ENCODE measurements at places on chromosomes 16 and 17. TPM values are rescaled to one million over a fixed set of nuclear protein-coding genes. Genes with fewer than 3 reads are reported as not detected.

GRCh38 chr17:44604116-44604761 lies 47.0 kb downstream of the FZD2 start:
- DNase-seq: no peak

DNA sequence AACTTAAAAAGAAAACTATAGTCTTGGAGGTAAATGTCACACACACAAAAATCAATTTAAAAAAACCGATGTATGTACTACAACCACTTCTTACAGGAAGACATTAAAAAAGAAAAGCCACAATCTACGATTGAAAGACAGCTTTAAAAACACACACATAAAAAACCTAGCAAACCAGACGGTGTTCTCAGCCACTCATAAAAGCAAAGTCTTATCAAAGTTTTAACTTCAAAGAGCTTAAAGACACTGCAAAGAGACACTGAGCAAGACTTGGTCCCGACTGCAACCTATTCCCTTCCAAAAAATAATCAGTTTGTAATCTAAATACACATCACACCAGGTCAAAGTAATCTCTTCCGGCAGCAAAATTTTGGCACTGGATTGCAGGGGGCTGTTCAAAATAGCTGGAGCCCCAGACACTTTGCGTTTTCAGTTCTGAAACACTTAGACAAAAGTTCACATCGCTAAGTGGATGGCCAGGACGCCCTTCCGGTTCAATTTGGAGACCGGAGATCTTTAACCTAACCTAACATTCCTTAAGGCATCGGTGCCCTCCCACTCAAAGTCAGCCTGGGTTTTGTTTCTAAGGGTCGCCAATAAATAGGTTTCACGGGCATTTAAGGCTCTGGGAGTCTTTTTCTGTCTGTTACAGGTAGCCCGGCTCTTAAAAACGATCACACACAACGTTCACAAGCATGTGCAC lies 2.6 kb downstream of the ZCCHC14 start:
- no peak for DNase-seq

DNA sequence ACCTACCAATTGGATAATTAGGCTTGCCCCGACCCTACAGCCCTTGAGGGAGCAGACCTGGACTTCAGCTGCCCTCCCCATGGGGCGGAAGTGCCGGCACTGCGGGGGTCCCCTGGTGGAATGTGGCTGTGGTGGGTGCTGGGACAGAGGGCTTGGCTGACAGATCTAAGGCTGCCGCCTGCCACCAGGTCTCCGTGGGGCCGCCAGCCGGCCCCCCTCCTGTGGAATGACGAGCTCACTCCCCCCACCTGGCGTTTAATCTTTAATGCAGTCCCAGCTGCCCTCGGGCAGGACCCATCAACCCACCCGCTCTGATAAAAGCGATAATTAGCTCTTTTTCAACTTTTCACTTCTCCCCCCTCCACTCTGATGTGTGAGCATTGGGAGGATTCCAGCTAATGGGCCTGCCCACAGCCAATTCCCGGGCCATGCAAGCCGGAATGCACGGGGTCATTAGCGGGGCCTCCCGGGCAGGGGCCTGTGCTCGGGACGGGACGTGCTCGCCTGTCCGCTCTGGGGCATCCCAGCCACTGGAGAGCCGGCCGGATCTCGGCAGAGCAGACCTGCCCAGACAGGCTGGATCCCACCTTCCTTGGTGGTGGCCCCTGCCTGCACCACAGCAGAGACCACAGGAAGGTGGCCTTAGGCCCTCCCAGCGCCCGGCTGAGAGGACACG lies 28.3 kb upstream of the GOSR2 start:
- no peak for DNase-seq

DNA sequence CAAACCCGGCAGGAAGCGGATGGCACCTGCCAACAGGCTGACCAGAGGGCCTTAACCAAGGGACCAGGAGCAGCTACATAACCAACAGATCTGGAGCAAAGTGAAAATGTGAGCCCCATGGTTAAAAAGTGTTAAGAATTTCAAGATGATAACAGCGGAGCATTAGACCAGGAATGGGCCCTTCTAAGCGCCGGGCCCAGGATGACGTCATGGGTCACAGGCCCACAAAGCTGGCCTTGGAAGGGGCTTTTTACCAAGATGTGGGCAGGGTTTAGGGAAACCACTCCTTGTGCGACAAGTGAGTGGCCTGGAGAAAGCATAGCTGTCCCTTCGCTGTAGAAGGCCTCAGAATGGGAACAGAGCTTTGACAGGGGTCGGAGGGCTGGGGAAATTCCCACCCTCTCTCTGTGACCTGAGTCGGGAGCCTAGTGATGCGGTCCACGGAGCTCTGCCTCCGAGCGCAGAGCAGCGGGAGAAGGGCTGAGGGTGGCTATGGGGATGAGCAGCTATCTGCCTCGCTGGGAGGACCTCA lies 84.4 kb upstream of the RPL38 start:
- peak; percentile 83 for DNase-seq

DNA sequence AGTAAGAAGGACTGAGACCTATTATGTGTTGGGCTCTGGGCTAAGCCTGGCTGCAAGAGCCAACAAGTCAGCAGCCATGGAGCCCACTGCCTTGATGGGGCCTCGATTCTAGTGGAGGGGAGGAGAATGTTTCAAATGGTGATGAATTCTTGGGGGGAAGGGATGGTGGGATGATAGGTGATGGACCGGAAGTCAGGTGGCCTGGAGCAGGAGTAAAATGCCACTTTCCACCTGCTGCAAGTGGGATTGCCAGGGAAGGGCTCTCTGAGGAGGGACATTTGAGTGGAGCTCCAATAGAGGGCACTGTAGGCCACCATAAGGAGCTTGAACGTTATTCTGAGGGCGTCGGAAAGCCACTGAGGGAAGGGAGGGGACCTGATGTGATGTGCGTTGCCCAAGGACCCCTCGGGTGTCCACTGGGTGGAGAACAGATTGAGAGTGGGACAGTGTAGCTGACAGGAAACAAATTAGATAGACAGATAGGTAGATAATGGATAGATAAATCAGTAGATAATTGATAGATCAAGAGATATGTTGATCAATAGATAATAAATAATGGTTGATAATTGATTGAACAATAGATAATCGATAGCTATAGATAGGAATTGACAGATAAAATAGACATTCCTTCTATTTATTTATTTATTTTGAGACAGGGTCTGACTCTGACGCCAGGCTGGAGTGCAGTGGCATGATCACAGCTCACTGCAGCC lies 18.2 kb upstream of the NXPH3 start:
- peak; percentile 43 for DNase-seq

DNA sequence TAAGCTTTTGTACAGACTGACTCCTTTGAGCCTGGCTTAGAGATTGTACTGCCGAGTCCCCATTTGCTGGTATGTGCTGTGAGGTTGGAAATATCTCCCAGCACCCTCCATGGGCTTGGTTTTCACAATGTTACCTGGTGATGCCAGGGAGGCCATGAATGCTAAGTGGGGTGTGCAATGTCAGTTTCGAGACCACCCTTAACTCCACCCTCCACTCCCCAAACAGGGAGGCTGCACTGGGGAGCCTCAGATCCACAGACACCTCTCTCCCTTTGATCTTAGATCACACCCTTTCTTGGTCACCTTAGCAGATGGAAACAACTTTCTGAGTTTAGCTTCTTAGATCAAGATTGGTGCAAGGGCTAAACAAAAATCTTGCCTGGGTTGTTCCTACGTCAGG lies 28.6 kb upstream of the PIK3R6 start:
- DNase-seq: peak; percentile 41

GRCh38 chr17:51475730-51476129 lies 215.4 kb downstream of the UTP18 start:
- no peak for DNase-seq

DNA sequence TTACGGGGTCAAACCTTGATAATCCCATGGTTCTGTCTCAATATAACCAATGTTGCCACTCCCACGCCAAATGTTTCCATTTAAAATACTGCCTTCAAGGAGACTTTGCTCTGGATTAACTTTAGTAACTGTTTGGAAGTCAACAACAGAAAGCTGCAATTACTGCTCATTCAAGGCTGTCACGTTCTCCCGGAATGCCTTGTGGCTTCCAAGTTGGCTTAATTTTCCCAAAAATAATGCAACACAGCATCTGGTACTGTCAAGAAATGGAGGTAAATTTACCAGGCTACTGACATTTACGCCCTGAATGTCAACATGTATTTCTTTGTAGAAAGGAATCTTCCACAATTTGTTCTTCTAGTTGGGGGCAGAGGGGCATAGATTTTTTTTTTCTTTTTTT lies 38.2 kb downstream of the GPRC5B start:
- DNase-seq: no peak

DNA sequence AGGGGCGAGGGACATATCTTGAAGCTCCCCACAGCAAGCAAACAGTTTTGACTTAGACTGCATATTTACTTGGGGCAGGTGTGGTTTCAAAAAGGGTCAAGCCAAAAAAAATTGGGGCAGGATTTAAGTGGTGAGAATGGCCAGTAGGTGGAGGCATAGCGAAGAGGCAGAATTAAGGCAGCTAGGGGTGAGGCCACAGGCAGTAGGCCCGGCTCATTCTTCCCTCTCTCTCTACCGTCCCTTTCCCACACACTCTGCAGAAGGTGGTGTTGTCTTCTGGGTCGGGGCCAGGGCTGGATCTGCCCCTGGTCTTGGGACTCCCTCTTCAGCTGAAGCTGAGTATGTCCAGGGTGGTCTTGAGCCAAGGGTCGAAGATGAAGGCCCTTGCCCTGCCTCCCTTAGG lies 2.6 kb downstream of the SHBG start:
- DNase-seq: no peak

DNA sequence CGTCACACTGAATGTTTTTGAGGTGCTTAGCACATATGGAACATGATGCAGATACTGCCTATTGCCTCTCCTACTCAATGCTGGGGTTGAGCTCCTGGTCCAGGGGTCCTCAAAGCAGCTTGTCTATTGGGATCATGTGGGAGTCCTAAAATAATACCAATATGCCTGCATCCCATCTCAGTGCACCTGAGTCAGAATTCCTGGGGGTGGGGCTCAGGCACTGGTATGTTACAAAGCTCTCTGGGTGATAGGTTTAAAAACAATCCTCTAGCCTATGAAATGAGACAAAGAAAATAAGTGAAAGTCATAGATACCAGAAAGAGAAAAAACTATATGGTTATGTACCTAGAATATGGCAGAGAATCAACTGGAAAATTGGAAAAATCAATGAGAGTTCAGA lies 156.6 kb upstream of the NLRP1 start:
- DNase-seq: no peak

- DNase-seq: no peak
Measured at GRCh38 chr16:9681508-9681907, 500.7 kb downstream of the GRIN2A start.

The CTRB1 gene
- 4.8 TPM for total RNA-seq

Measured in mesenteric fat pad (tissue), 1 donor.